Naive thymus-derived CD4-positive, alpha-beta T cell (primary cell): ENCODE measurements at places on chromosomes 5 and 9. TPM values are rescaled to one million over a fixed set of nuclear protein-coding genes. Genes with fewer than 3 reads are reported as not detected.
A peak's percentile ranks its signal among the peaks of the same experiment; 100 is the strongest.

GRCh38 chr5:146877783-146878475, 628 bp downstream of the PPP2R2B start:
- H3K4me1 ChIP-seq = peaks cover 14% of the 10 kb centered on the region
- H3K36me3 ChIP-seq = no peaks in the 10 kb centered on the region
- peak overlapping the region; percentile 78 for H3K4me3 ChIP-seq
- H3K27ac ChIP-seq = no peak overlapping the region
- no peak for DNase-seq

DNA sequence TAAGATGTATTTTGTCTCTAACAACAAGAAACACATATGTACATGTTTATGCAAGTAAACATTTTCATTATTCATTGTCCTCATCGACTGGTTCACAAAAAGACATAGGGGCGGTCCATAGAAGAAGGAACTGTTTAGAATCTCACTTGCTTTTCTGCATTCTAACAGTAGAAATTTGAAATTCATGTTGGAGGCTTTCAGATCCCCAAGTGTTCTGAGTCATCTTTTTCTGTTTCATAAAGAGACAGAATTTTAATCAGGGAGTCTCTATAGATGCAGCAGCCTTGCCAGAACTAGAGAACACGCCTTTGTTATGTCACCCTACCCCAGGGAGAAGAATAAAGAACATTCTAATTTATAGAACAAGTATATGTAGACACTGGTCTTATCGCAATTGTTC, 324.3 kb downstream of the GABRG2 start:
- no peak overlapping the region for H3K4me3 ChIP-seq
- no peak overlapping the region for H3K27ac ChIP-seq
- H3K27me3 ChIP-seq = no peaks in the 10 kb centered on the region
- no peaks in the 10 kb centered on the region for H3K36me3 ChIP-seq

GRCh38 chr9:135015096-135015495, 72.4 kb upstream of the OLFM1 start:
- no peaks in the 10 kb centered on the region for H3K27me3 ChIP-seq
- H3K4me3 ChIP-seq = no peak overlapping the region
- no peaks in the 10 kb centered on the region for H3K36me3 ChIP-seq
- H3K4me1 ChIP-seq = no peaks in the 10 kb centered on the region
- DNase-seq = no peak
- H3K27ac ChIP-seq = no peak overlapping the region

GRCh38 chr9:133087429-133088145, 25.8 kb downstream of the CEL start:
- no peaks in the 10 kb centered on the region for H3K4me1 ChIP-seq
- no peak for DNase-seq
- H3K27me3 ChIP-seq = no peaks in the 10 kb centered on the region
- H3K4me3 ChIP-seq = no peak overlapping the region
- no peaks in the 10 kb centered on the region for H3K36me3 ChIP-seq
- no peak overlapping the region for H3K27ac ChIP-seq

DNA sequence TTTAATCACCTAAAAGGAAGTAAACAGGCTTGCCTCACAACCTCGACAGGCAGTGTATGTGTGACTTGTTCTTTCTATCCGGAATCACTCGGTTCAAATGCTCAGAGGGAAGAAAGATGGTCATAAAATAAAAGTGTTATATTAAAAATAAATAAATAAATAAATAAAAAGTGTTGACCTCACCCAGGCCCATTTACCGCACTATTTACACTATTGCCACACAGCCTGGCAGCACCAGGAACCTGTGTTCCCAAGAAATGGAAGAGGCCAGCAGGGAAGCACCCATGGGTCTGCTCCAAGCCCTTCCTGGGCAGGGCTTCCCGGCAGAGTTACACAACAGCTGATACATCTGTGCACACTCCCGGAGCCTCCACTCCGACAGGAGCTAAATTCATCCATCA, 127.9 kb downstream of the EFNA5 start:
- no peak overlapping the region for H3K4me3 ChIP-seq
- H3K27ac ChIP-seq = no peak overlapping the region
- no peaks in the 10 kb centered on the region for H3K36me3 ChIP-seq
- DNase-seq = no peak

GRCh38 chr9:132494857-132495256, 84.8 kb downstream of the CFAP77 start:
- no peak overlapping the region for H3K27ac ChIP-seq
- no peaks in the 10 kb centered on the region for H3K27me3 ChIP-seq
- no peak for DNase-seq
- H3K36me3 ChIP-seq = no peaks in the 10 kb centered on the region
- no peak overlapping the region for H3K4me3 ChIP-seq

- no peak overlapping the region for H3K27ac ChIP-seq
- no peaks in the 10 kb centered on the region for H3K4me1 ChIP-seq
- no peak for DNase-seq
- no peaks in the 10 kb centered on the region for H3K27me3 ChIP-seq
- no peak overlapping the region for H3K4me3 ChIP-seq
These were observed 427.7 kb downstream of the PRELID2 start for GRCh38 chr5:145407300-145408047.

The MEIKIN gene
- 2.3 TPM for total RNA-seq

The SEMA4D gene
- 465 TPM for total RNA-seq

The STOM gene
- 55.5 TPM for total RNA-seq
